ENCODE measurements at places on chromosomes 7 and 10. TPM values are rescaled to one million over a fixed set of nuclear protein-coding genes. Genes with fewer than 3 reads are reported as not detected.
A peak's percentile ranks its signal among the peaks of the same experiment; 100 is the strongest.

DNA sequence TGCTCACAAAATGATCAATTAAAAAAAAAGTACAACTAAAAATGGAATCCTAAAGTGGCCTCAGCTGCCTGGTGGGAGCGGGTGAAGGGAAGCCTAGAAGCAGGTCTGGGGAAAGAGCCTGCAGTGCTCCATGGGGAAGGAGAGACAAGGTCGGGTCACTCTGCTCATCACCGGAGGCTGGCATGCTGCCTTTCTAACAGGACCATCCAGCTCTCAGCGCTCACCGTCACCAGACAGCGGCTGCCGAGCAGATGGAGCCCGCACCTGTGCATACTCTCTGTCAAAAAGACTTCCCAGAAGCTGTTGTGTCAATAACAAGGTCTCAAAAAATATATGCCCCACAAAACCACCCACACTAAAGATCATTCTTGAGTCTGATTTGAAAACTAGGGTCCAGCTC, 112.8 kb downstream of the BAMBI start:
- DNase-seq, result no peak

- no peak for DNase-seq
Measured at GRCh38 chr10:78505657-78506056, 472.0 kb downstream of the RPS24 start.

- no peak for DNase-seq
Measured at GRCh38 chr7:112509402-112509801, 28.6 kb downstream of the LSMEM1 start.

GRCh38 chr7:80047032-80047431, 87.6 kb upstream of the GNAI1 start:
- DNase-seq, result no peak

DNA sequence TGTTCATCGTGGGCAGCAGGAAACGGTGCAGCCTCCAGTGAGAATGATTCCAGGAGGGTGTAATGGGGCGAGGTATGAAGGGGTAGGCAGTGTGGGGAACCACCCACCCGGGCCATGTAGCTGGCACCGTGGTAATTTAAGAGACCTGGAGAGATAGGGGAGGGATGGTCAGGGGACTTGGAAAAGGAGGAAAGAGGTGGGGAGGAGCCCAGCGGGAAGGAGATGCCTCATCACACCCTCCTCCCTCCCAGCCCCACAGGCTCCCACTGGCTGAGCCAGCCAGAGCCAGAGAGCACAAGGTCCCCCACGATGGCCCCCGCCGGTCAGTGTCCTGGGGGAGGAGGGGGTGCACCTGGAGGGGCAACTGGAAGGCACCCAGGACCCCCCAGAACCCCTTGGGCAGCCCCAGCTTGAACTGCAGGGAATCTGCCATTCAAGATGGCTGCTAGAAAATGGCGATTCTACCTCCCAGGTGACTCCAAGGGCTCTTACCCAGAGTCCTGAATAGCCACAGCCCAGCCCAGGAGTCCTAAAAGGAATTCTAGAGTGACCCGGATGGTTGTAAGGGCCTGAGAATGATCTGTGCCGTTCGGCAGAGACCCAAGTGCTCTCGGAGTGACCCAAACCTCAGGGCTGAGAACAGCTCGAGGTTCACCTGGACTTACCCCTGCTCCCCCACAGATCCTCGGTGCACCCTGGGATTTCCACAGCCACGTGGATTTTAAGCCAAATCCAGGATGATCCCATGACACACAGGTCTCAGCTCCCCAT, 28.8 kb downstream of the CALML3 start:
- DNase-seq, result peak; percentile 50

DNA sequence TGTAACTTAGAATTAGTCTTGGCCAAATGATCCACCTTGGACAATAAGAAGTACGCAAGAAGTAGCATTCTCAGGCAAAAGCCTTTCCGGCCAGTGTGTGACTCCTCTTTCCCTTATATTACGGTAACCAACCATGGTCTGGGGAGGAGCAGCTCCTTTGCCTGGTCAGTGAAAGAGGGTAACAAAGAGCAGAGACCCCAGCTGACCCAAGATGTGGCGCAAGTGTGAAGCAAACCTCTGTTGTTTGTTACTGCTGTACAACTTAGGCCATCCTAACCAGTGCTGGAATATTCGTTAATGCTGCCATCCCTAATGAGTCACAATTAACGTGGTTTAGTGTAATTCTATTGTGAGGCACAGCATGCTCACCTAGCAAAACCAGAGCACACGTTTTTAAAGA, 44.0 kb downstream of the HIPK2 start:
- DNase-seq, result no peak

DNA sequence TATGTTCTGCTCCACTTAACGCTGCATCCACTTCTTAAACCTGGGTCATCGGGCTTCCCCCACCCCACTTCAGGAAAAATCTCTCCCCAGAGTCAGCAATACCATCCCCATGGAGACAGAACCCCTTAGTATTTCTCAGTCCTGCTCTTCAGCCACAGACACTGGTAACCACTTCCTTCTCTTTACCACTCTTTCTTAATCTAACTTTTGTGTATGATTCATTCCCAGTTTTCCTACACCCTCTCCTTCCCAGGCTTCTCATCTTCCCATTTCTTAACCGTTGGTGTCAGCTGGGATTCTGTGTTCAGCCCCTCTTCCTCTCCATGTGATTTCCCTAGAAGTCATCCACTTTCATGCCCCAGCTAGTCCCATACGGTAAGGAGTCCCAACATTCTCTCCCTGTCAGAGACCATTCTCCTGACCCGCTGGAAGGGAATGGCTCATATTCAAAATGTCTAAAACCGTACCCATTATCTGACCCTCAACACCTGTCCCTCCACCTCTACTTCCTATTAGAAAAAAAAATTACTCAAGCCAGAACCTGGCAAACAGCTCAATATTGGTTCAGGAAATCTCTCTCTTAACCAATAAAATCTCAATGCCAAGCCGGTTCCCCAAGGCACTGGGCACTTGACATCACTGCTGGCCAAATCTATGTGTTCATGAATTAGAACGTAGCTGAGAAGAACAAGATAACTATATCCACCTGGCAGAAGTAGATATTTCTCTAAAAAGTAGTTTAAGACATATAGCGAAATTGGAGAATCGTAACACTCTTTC, 89.4 kb downstream of the DGKI start:
- DNase-seq, result no peak

The CBX3 gene
- total RNA-seq, result 132 TPM

- no peak for DNase-seq
Measured at GRCh38 chr10:29313071-29313470, 24.2 kb downstream of the LYZL1 start.

DNA sequence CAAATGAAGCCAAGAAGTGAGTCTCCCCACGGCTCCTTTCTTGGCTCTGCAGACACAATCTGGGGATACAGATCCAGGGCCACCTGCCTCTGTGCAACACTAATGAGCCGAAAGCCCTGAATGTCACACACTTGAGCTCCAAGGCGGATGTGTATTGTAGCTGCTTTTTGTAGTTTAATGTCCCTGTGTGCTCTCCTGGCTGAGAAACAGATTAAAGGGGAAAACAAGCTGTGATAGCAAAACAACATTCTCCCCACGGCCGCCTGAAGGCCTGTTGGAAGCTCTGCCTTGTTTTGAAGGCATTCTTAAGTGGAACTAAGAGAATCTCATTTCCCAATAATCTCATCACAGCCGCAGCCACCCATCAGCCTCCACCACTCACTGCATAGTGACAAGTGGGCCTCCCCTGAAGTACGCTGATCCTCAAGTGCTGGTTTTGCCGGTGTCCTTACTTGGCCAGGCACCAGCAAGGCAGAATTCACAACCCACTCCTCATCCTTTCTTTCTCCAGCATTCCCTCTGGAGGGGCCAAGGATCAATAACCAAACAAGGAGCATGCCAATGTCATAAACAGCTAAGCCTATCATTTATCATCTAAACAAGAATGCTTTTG, 44.4 kb upstream of the AMPH start:
- no peak for DNase-seq

The AOC1 gene
- not detected for total RNA-seq

Measured in chondrocyte (in vitro differentiated cells).